NCI-H1417 treated with DMSO at 0.1 percent for 48 hours (cell line): ENCODE measurements at places on chromosomes 5 and 9.

- DNase-seq = no peak
Measured at GRCh38 chr9:116661037-116661954, 25.8 kb upstream of the TRIM32 start.

GRCh38 chr5:36619012-36619635 lies 12.7 kb downstream of the SLC1A3 start:
- DNase-seq = no peak

- DNase-seq = no peak
Measured at GRCh38 chr5:85428426-85428934, 1043.8 kb upstream of the EDIL3 start.

GRCh38 chr5:169862391-169862811 lies 117.9 kb downstream of the INSYN2B start:
- no peak for DNase-seq

DNA sequence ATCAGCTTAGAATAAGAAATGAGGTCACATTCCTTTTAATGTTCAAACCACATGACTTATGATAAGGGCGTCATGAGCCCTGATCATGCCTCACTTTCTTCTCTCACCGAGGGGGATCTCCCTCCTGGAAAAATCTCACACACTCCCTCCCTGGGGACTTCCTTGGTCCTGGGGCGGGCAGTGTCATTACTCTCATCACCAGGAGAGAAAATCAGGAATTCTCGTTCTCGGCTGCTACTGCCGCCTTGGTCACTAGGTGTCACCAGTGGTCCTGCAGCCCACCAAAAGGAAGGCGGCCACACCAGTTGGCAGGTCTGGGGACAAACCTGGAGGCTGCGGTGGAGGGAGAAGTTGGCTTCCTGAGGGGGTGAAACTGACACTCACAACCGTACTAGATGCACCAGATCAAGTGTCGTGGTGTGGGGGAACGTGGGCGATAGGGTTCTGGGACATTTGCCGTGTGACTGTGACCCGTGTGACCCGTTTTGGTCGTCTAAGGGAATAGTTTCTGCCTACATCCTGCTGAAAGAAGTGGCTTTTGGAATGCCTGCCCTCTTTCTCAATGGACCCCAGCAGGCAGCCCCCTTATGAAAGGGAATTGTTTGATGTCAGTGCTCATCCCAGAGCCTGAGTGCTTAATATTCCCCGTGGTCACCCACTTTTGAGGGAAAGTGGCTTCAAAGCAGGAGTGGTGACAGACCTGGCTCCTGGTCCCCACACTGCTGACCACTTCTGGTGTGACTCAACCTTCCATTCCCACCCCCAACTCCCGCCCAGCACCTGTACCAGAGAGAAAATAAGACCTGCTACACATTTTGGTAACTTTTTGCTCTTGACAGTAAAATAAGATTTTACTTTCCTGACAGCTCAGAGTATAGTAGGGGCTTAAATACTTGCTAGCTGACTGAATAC lies 63.2 kb downstream of the ACER2 start:
- no peak for DNase-seq

DNA sequence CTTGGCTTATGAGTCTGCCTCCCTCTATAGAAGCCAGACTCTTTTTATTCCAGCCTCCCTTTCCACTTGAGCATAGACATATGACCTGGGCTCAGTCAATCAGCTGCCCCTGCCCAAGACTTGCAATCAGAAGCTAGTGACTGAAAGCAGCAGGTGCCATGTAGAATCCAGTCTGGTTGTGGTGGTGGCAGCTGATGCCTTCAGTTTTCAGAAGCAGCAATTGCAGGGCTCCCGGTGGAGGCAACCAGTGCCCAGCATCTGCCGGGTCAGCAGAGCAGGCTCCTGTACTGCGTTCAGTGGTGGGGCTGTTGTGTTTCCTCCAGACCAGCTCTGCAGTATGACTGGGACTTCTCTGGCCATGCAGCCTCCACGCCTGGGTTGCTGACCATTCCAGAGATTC lies 53.9 kb upstream of the PALM2AKAP2 start:
- no peak for DNase-seq

GRCh38 chr5:123561230-123561629 lies 49.3 kb downstream of the CSNK1G3 start:
- no peak for DNase-seq

DNA sequence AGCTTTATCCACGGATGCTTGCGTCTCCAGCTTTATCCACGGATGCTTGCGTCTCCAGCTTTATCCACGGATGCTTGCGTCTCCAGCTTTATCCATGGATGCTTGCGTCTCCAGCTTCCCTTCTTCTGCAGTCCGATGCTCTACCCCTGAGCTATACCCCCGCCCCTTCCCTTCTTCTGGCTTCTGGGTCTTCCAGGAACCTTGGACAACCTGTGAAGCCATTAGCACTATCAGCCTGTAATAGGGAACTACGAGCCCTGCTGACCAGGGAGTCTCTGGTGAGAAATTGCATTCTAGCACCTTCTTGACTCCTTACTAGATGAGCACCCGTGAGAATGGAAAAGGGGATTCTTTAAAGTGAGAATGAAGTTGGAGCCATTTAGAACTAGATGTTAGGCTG lies 39.1 kb upstream of the SH3PXD2B start:
- DNase-seq = no peak

- DNase-seq = no peak
Measured at GRCh38 chr5:80745490-80745889, 90.7 kb upstream of the DHFR start.

- no peak for DNase-seq
Measured at GRCh38 chr9:25861421-25861820, 183.2 kb upstream of the TUSC1 start.

DNA sequence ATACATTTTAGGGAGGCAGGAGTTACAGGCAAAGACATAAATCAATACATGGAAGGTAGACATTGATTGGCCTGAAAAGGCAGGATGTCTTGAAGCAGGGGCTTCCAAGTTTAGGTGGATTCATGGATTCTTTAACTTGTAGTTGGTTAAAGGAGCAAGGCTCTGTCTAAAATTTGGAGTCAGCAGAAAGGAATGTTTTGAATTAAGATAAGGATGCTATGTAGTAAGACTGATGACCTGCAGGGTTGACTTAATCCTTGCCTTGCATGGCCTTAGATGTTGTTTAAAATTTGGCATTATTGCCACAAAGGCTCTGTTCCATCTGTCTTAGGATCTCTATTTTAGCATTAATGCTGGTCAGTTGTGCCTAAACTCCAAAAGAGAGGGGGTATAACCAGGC lies 171.3 kb downstream of the C5orf15 start:
- DNase-seq = no peak

DNA sequence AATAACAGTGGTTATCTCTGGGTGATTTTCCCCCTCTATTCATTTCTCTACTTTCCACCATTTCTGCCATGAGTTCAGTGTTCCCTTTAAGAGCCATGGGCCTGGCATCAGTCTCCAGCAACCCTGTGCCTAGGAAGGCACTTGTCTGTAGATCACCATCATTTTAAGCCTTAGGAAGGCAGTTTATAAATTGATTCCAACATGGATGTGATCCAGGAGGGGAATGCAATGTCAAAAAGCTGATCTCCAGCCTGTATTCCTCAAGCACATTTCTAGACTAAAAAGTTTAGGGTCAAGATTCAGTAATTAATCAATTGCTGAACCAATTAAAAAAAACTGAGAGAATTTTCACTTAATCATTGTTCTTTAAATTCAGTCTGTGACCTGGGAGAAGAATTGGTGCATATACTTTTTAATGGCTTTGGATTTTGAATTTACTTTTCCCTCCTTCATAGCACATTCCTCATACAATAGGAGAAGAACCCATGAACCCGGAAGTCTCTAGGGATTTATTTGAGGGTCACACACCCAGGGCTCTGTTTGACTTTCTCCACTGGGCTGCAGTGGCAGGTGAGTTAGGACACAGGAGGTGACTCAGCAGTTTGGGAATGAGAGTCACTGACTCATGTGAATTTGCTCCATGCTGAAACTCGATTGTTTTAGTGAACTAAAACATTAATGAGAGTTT lies 6.1 kb upstream of the ERMP1 start:
- DNase-seq = no peak

DNA sequence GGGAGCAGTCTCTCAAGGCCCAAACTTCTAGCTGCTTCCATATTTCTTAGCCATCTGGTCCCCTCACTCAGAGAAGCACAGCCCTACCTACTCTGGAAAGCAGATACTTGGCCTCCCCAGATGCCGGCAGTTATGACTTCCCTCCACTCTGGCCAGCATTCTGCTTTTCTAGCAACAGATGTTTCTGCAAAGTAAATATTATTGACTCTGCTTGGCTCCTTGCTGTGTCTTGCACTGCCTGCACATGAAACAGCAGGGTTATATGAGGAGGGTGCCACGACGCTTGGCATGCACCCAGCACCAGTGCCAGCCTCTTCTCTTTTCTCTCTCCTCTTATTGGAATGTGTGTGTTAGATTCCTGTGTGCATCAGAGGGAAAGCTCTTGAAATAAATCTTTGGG lies 99.7 kb downstream of the ARHGAP26 start:
- DNase-seq = no peak

DNA sequence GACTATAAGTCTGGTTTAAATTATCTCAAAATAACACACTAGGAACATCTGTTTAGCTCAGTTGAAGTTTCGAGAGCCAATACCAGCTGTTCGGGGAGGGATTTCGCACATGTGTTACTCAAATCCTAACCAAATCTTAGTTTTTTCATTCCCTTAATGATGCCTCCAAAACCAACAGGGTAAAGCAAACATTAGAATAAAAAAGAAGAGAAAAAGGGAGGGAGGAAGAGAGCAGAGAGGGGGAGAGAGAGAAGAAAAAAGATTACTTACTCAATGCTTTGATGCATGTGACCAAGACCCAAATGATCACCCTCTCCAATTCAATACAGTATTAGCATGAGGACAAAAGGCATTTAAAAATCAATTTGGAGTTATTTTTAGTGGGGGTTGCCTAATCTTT lies 86.0 kb upstream of the NR5A1 start:
- DNase-seq = no peak

- no peak for DNase-seq
Measured at GRCh38 chr5:75993183-75993582, 90.0 kb upstream of the SV2C start.

DNA sequence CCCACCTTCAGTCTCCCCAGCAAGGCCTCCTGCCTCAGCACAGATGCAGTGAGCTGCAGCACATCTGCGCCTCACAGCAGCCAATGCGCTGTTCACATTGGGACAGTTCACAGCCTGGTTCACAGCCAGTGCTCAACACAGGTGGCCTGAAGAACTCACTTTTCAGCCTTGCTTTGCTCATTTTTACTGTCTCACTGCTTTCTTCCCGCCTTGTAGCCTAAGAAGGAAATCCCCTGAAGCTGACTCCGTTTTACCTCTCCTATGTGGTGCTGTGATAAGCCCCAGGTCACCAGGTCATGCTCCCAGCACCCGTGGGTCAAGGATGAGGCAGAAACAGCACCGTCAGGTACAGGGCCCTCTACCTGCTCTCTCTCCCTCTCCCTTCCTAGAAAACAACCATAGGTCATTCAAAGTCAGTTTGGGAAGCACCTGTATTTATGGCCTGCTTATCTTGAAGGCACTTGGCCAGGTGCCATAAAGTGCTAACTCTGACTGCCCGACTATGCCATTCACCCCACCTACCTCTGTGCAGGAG lies 1.1 kb downstream of the GCNT4 start:
- DNase-seq = no peak

DNA sequence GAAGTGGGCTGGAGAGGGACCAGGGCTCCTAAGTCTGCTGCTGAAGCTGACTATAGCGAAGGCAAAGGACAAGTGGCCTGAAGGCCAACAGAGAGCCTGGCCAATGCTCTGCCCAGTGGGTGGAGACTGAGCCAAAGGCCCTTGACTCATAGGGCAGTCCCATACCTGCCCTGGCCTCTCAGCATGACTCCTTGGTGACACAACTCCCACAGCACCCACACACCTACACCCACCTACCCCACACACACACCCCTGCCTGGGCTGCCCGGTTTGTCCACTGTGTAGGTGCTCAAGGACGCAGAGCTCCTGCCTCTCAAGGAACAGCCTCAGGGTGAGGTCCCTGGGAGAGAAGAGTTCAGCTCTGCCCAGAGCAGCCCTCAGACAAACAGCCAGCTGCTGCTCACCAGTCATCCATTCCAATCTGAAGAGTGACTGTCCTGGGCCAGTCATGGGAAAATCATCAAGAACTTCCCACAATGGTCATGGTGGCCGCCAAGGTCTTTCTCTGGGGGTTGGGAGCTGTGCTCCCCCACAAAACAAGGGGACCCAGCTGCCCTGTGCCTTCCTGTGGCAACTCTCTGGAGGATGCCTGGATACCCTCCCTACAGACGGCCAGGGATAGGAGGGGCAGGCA lies 5.0 kb downstream of the TNIP1 start:
- no peak for DNase-seq

DNA sequence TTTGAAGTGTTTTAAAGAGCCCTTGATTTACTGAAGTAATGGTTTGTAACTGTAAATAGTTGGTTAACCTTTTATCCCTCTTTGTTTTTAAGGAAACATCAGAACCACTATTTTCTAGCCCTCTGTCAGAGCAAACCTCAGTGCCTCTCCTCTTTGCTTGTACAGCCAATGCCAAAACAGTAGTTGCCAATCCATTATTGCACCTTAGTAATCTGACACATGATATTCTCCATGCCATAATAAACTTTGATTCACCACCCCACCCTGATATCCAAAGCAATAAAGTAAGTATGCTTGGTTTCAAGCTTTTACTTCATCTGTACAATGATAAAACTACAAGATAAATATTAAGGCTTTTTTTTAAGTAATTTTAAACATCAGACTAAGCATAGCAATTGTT lies 100.8 kb downstream of the DMXL1 start:
- no peak for DNase-seq

GRCh38 chr5:1974081-1974480 lies 91.4 kb upstream of the IRX4 start:
- no peak for DNase-seq

GRCh38 chr5:66089384-66089783 lies 54.7 kb upstream of the SREK1 start:
- DNase-seq = no peak

DNA sequence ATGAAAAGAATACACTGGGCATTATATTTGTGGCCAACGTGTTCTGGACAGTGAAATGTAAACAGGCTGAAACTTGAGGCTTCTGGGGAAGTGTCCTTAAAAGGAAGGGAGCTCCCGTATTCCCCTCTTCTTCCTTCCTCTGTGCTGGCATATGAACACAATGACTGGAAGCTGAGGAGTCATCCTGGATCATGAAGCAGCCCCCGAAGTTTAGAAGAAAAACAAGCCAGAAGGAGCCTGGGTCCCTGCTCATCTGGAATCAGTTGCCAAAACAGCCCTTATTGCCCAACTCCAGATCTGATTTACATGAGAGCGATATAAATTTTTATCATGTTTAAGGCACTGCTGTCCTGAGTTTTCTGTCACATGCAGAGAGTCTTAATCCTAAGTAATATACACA lies 65.4 kb upstream of the SLC1A1 start:
- no peak for DNase-seq

DNA sequence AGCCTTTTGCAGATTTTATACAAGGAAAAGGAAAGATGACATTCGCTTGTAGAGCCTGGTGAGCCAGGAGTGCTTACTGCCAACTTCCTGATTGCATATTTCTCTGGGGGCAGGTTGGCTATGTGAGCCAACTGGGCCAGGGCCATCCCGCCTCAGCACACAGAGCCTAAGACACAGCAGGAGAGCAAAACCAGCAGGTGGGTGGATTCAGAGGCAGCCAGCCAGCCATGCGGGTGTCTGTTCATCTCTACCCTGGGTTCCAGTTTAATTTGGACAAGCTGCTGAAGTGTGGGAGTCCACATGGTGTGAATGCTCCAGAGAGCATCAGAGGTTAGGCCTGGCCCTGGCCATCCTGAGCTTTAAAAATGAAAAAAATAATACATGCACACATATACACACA lies 291.4 kb downstream of the ARHGEF28 start:
- DNase-seq = no peak
